ENCODE measurements at places on chromosomes 13 and 19.

- no peak for DNase-seq
These were observed 4.6 kb downstream of the GRIN2D start for GRCh38 chr19:48398102-48398374.

DNA sequence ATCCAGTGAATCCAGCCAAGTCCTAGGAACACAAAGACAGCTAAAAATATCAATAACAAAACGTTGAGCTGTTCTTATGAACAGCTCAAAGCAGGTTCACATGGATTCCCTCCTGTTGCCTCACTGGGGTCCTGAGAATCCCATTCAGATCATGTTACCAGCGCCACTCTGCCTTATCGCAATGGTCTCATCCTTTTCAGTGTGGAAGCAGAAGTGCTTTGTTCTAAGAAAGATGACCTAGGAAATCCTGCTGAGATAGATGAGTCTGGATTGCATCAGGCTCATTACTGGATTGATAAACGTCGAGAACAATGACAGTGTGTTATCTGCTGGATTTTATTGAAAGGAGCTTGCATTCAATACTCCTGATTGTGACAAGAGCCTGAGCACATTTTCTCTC is 87.0 kb downstream of the SLAIN1 start:
- DNase-seq: no peak

DNA sequence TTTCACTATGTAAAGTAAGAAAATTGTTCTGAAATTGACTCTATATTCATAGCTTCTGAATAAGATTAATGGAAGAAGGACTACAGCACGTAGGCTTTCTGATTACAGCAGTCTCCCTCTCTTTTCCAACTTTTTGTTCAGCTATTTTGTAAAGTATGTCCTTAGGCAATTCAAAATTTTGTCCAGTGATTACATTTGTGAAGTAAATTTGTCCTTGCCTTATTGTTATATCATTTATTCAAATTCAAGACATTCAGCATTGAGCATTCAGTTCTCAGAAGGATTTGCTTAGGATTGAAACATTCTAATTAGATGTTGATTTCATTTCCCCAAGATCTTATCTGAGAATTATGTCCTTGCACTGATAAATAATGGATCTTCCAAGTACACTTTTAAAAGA is 76.6 kb downstream of the WDFY2 start:
- no peak for DNase-seq

DNA sequence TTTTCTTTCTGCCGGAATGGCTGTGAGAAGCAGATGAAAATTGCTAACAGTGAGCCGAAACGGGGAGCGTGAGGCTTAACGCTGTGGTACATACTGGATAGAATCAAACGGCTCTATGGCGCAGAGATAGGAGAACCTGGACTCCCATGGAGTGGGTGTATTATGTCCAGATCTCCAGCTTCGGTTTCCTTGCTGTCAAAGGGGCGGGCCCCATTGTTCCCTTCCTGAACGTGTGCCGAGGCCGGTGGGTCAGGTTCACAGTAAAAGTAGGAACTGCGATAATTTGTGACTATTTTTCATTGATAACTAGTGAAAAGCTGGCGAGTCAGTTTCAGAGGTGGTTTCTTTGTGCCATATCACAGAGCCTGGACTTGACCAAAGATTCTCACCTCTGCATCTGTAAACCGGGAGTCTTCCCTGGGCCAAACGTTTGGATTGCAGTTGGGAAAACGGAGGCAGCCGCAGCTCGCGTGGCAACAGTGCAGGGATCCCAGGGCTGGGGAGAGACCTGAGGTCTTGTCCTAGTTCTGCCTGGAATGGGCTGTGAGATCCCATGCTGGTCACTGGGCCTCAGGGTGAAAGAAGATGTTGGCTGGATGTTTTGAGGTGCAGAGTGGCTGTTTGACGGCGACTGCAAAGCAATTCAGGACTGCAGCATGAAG is 752 bp downstream of the RPL18A start:
- DNase-seq: no peak

GRCh38 chr13:79398915-79399314 is 7.1 kb downstream of the RBM26 start:
- no peak for DNase-seq

GRCh38 chr19:39994361-39994760 is 2.5 kb upstream of the ZNF546 start:
- no peak for DNase-seq
